ENCODE measurements at places on chromosomes 3 and 15.

DNA sequence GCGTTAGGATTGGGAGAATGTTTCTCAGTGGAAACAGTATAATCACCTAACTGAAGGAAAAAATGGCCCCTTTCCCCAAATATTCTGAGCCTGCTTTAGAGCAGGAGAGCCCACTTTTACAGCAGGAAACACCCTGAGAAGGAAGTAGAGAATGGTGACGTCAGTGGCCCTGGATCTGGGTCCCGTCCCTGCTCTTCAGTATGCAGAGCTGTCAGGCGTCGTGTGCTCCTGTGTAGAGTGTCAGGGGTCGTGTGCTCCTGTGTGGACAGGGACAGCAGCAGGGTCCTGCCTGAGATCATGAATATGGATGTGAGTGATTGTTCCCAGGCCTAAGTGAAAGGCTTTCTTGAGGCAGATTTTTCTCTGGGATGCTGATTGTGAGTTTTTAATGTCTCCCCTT, 45.2 kb downstream of the CGNL1 start:
- no peak for DNase-seq

- peak; percentile 43 for DNase-seq
Observed at GRCh38 chr3:14915636-14916222, 31.7 kb upstream of the NR2C2 start.

DNA sequence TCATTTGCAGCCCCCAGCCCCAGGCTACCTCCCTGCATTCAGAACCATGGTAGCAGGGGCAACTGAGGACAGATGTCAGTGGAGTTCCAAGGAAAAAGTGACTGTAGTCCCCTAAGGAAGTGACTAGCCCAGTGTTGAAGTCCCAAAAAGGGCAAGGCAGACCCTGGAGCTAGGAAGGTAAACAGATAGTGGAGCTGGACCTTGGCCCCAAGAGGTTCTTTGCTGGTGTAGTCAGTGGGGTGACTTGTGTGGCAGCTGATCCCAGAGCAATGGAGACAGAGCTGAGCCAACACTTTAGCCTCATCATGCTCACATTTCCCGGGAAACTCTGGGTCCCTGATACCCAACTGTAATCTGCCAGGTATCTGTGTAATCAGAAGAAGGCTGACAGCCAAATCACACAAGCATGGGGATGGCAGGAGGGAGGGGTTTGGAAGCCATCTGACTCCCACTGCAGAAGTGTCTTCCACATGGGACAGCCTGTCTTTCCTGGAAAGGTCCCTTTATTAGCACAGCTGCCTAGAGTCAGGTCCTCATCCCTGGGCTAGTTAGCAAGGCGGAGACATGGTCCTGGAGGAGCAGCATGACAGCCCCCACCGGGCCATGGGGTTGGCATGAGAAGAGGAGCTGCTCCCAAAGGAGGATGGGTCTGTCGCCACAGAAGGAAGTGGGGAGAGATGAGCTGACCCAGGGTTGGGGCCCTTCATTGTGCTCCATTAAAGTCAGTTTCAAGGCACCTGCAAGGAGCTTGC, 39.8 kb downstream of the PXYLP1 start:
- DNase-seq, result no peak

DNA sequence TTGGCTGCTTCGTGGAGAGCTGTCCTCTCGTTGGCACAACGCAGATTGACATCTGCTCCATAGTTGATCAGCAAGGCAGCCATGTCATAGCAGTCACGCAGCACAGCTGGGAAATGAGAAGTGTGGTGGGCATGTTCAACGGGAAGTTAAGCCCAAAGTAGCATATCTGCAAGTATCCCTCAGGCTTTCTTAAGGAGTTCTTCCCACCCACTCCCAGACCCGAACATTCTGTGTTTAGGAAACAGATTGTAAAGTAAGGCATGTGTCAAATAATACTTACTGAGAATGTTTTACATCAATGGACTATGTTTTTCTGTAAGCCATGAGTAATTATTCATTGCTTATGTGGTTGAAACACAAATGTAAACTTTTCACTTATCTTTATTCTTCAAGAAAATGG, 9.2 kb downstream of the ASB14 start:
- DNase-seq, result no peak

DNA sequence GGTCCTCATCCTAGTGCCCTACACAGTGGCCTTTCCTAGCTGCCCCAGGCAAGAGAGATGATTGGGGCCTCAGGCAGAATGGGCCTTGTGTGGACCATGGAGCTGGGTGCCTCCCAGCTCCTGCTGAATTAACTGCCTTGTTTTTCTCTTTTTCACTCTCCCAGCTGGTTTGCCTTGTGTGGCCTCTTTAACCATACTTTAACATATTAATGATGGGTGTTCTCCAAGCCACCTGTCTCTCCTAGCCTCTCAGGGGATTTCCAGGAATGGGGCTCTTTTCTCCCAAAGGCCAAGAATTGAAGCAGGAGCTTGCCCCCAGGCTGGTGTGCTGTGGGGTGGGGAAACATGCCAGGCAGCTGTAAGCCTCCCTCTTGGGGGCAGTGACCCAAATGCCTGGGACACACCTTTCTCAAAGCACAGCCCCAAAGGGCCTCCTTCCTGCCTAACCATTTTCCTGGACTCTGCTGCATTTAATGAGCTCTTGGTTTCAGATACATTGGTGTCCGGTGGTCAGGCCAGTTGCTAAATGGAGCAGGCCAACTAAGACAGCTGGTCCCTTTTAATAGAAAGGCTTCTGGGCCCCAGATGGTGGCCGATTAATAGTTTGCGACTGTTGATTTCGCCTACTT, 5.6 kb downstream of the ALPK3 start:
- no peak for DNase-seq

- no peak for DNase-seq
Observed at GRCh38 chr15:57460208-57460816, 84.0 kb downstream of the CGNL1 start.

GRCh38 chr15:49044002-49044401, 2.2 kb downstream of the SECISBP2L start:
- no peak for DNase-seq

DNA sequence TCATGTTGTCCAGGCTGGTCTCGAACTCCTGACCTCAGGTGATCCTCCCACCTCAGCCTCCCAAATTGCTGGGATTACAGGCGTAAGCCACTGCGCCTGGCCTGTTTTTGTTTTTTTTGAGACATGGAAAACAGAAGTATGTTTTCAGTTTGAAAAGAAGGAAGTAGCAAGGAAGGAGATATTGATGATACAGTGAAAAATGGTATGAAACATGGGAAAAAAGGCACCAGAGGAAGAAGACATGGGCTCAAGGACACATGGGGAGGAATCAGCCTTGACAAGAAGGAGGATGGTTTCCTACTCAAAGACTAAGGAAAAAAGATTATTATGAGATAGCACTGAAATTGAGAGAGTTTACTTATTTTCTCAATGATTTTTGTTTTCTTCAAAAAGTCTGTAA, 30.7 kb downstream of the FMN1 start:
- no peak for DNase-seq

- DNase-seq, result no peak
Observed at GRCh38 chr3:179455954-179456353, 4.7 kb upstream of the GNB4 start.

DNA sequence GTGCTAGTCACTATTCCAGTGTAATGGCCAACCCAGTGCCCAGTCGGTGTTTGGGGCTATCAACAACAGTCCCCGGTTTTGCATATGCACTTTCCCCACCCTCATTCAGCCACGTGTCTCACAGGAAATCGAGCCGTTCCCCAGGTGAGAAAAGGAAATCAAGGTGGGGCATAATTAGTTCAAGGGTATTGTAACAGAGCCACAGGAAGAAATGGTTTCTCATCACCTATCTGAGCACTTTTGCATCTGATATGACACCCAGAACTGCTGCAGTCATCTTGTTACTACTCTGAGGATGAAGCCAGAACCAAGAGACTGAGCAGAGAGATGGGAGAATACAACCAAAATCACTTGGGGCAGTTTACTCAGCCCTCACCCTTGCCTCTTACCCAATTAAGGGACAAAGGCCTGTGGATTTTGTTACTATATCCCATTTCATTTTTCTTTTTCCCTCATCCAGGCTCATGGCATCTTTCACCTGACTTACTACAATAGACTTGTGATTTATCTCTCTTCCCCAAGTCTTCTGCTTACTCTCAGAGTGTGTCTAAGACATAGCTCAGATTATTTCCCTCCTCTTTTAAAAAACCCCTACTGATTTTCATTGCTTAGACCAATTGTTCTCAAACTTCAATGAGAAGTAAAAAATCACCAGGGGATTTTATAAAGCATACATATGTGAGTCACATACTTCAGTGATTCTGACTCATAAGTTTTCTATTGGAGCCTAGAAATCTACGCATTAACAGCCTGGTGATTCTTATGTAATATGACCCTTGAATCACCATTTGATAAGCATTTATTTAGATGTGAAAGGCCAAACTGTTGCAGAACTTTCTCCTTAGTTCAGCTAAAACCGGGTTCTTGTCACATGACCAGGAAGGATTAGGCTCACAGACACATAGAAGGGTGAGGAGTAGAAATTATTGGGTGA, 40.5 kb downstream of the TRAT1 start:
- DNase-seq, result peak; percentile 43

DNA sequence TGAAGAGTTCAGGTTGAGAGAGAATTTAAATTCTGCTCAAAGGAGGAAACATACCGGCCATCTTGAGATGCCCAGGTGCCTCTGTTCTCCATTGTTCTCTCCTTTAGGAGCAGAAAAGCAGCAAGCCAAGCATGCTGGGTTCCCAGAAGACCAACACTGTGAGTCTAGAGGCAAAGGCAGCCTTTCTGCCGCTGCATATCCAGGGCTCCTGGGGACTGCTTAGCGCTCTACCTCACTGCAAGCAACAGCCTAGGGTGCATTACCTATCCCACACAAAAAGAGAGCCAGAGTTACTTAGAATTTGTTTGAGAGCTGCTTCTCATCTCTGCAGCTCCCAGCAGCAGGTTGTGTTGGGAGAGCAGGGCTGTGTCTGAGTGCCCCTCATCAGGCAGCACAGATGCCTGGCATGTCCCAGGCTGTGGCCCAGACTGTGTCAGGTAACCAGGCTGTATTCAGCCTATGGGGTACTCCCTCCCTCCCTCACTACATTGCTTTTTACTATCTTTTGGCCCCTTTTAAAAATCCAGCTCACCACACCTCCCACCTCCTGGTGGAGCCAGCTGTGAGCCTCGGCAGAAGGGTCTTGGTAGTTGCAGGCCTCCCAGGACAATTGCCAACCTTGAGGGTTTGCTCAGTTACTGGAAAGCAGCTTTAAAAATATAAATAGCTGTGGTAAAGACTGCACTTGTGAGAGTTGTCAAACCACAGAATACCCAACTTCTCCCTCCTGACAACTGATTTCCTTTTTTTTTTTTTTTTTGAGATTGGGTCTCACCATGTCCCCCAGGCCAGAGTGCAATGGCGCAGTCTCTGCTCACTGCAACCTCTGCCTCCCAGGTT, 30.2 kb downstream of the BCL2L10 start:
- no peak for DNase-seq

GRCh38 chr3:100213891-100214573, 46.8 kb upstream of the TBC1D23 start:
- no peak for DNase-seq

DNA sequence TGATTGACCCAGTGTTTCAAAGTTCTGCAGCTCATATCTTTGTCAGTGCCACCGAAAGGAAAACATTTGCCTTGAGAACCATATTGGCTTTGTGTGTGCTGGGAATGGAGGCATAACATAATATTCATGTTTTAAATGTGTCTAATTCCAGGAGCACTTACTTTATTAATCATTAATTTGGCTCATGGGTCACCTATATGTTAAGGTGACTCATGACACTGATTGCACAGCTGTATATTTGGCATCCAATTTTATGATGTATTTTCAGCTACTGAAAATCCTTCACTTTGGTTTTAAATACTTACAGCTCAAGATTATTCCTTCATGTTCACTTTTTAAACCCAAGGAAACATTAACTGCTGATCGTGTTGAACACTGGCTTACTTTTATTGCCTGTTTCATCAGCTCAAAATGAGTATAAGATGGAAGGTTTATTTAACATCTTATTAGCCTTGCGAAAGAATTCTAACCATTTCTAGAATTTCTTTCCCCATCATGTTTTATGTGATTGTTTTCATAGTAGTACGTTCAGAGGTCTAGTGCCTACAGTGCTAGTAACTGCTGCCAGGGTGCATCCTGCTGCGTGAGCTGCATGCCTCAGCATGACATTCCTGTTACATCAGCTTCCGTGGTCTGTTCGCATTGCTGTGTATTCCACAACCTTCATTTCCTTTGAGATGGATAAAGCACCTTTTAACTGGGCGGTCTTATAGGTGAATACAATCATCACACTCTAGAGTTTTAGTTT, 63.7 kb downstream of the LRCH3 start:
- no peak for DNase-seq

- DNase-seq, result no peak
Observed at GRCh38 chr3:32922078-32922477, 29.4 kb upstream of the CCR4 start.

GRCh38 chr15:88586401-88587162, 34.6 kb upstream of the AEN start:
- no peak for DNase-seq

GRCh38 chr3:66480666-66481065, 20.2 kb downstream of the LRIG1 start:
- DNase-seq, result peak; percentile 45

DNA sequence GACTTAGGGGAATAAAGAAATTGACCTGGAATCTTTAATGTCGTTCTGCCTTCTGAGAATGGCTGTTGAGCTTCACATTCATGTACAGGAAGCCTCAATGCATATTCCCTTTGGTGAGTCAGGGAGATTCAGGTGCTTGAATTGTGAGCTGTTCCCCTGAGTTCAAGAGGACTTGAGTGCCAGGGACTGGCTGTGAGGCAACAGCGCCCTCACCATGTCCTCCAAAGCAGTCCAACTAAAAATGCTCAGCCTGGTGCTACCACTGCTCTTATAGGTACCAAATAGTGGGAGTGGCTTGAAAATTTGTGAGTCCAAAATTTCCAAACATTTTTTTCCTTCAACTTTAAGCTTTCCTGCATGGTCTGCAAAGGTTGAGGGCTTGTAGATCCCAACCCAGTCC, 54.1 kb downstream of the LEO1 start:
- DNase-seq, result no peak

DNA sequence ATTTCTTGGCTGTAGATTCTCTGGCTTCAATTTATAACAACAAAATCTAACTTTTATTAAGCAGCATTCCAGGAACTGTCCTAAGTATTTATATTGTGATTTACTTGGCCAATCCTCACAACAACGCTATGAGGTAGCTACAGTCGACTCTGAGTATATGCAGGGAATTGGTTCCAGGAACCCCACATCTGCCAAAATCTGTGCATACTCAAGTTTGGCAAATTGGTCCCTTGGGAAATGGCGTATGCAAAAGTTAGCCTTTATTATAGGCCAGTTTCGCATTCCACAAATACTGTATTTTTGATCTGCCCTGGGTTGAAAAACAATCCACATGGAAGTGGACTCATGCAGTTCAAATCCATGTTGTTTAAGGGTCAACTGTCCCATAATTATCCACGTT, 53.9 kb downstream of the RAP2B start:
- DNase-seq, result no peak

- no peak for DNase-seq
Observed at GRCh38 chr3:8556473-8556869, 54.8 kb downstream of the LMCD1 start.

DNA sequence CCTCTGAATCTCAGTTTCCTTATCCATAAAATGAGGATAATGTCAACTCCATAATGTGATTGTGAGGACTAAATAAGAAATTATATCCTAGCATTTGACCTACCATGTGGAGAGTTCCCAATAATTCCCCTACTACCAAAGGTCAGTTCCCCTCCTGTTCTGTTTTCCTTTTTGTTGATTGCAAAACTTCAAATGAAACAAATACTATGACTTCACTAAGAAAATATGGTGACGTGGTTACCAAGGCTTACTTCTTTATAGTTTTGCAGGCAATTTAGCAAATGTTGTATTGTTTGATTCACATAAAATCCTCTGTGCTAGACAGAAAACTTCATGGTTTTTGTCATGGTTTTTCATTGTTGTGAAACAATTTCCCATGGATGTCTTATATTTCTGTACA, 153.8 kb upstream of the RORA start:
- no peak for DNase-seq
